ENCODE measurements at places on chromosomes 4 and X.

- no peak for DNase-seq
Measured at GRCh38 chr4:99029018-99029735, 33.7 kb downstream of the METAP1 start.

- DNase-seq: no peak
Measured at GRCh38 chr4:142316025-142316424, 530.1 kb downstream of the INPP4B start.

DNA sequence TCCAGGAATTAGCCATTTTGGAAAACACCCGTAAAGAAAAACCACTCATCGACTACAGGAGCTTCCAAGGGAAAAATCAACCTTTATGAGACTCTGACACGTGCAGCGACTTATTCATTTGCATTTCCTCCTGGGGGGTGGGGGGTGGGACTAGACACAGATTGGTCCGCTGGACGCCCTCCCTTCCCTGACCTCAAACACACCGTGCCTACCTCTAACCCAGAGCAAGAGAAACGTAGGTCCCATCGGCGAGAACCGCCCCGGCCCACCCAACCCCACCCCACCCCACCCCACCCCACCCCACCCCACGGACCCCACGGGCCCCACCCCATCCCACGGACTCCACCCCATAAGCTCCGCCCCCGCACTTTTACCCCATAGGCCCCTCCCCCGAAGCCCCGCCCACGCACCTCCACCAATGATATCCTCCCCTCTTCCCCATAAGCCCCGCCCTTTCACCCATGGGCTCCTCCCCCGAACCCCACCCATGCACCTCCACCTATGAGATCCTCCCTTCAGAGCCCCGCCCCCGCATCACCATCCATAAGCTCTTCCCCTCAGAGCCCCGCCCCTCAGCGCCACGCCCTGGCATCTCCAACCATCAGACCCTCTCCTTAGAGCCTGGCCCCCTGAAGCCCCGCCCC is 1.1 kb downstream of the GTPBP6 start:
- DNase-seq: peak; percentile 95

DNA sequence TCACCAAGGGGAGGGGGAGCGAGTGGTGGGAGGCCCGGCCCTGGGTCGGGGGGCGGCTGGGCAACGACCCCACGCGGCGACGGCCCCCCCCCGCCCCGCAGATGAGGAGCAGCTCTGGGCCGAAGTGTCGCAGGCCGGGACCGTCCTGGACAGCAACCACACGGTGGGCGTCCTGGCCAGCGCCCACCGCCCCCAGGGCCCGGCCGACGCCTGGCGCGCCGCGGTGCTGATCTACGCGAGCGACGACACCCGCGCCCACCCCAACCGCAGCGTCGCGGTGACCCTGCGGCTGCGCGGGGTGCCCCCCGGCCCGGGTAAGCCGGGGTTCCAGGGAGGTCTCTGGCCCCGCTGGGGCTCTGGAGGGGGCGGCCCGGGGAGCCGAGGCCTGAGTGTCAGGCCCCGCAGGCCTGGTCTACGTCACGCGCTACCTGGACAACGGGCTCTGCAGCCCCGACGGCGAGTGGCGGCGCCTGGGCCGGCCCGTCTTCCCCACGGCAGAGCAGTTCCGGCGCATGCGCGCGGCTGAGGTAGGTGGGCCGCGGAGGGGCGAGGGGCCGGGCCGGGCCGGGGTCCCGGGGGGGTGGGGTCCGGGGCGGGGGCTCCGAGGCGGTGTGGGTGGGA is 8.7 kb upstream of the FGFRL1 start:
- no peak for DNase-seq

Data from glutamatergic neuron (in vitro differentiated cells).